ENCODE measurements at places on chromosomes 4 and X.

- DNase-seq = no peak
Observed at GRCh38 chr4:26069218-26069617, 155.2 kb downstream of the SMIM20 start.

- DNase-seq = no peak
Observed at GRCh38 chr4:74473155-74473811, 28.3 kb downstream of the AREG start.

- peak; percentile 1 for DNase-seq
Observed at GRCh38 chrX:120251471-120252011, 929 bp downstream of the ZBTB33 start.

- DNase-seq = no peak
Observed at GRCh38 chr4:99008051-99008450, 12.5 kb downstream of the METAP1 start.

DNA sequence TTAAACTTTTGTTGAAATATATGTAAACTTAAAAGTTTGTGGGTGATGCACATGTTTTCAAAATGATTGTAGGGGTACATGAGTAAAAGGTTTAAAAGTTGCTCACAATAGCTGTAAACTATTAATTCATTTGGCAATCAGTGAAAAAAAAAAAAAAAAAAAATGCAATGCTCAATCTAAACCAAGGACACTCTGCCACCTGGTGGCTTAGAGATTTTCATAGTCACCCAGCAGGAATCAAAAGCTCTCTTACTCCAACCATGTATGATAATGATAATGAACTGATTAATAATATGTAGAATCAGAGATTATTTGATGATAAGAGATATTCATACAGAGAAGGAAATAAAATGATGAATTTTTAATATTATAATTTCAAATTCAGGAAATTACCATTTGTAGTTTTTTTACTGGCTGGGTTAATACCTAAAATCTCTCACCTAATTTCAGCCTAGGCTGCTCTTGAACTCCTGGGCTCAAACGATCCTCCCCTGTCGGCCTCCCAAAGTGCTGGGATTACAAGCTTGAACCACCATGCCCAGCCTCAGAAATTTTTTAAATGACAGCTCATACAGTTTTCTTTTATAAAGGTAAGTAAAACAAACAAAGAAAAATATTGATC lies 46.9 kb upstream of the SLC25A4 start:
- DNase-seq = no peak

DNA sequence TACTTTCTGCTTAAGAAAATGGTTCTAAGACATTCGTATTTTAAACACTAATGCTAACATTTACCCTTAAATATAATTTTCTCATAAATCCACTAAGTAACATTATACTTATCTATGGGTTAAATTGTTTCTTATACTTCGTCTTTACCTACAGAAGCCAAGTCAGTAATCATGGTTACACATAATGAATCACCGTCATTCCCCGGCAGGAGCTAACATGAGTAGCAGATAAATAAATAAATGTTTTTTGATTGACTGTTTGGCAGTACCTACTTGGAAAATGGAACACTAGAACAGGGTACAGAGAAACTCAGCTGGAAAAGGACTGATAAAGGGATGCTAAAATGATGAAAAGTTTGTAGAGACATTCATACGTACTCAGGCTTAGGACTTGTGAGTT lies 430.4 kb downstream of the ACTRT1 start:
- no peak for DNase-seq

DNA sequence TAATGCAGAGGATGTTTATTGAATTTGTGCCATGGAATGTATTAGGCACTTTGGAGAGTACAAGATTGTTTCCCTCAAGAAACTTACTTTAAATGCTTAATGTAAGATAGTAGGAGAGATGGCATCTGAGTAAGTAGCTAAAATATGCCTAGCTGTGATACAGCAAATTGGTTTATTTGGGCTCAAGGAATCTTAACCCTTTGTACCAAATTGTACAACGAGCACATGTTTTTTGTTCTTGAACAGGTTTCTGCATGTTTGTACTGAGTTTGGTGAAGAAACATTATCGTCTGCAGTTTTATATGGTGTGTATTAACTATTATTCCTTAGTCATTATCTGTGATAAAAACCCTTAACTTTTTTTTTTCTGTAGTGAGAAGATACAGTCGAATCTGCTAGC lies 48.6 kb downstream of the CDS1 start:
- no peak for DNase-seq

GRCh38 chr4:94871644-94872305 lies 114.0 kb downstream of the BMPR1B start:
- no peak for DNase-seq

DNA sequence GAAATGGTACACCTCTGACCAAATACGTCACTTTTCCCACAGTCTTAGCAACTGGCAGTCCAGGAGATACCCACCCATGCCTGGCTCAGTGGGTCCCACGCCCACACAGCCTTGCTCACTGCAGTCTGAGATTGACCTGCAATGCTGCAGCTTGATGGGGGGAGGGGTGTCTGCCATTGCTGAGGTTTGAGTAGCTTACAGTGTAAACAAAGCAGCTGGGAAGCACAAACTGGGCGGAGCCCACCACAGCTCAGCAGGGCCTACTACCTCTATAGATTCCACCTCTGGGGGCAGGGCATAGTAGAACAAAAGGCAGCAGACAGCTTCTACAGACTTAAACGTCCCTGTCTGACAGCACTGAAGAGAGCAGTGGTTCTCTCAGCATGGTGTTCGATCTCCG lies 52.7 kb downstream of the AMER1 start:
- DNase-seq = no peak

GRCh38 chr4:14452001-14452400 lies 550.3 kb upstream of the CPEB2 start:
- DNase-seq = no peak

DNA sequence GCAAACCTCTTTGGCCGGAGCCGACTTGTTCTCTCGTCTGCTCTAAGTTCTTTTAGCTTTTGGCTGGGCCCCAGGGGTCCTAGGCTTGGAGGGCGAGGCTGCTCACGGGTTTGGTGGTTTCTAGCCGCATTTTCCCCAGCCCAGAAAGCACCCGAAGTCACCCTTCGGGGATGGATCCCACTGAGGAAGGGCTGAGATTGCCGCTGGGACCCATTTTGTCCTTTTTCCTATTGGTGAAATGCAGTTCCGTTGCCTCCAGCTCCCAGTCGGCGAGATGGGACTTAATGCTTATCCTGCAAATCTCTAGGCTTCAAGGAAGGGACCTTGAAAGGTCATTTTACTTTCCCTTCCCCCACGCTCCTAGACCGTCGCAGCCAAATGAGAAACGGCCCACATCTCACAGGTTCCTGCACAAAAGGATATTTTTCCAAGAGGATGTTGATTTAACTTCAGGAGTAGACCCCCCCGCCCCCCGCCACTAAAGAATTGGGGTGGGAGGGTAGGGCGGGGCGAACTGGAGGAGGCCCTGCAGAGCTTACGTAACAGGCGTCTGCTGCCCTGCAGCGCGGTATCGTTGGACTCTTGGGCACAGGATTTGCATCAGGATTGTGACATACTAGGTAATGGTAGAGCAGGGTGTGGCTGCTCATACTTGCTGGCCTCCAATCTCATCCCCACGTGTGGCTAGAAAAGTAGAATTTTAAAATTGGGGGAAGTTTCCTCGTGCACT lies 564 bp downstream of the PGK1 start:
- DNase-seq = peak; percentile 2

- DNase-seq = no peak
Observed at GRCh38 chrX:135463937-135464336, 42.2 kb downstream of the SMIM10L2A start.

- no peak for DNase-seq
Observed at GRCh38 chr4:140297221-140297570, 76.2 kb upstream of the SCOC start.

DNA sequence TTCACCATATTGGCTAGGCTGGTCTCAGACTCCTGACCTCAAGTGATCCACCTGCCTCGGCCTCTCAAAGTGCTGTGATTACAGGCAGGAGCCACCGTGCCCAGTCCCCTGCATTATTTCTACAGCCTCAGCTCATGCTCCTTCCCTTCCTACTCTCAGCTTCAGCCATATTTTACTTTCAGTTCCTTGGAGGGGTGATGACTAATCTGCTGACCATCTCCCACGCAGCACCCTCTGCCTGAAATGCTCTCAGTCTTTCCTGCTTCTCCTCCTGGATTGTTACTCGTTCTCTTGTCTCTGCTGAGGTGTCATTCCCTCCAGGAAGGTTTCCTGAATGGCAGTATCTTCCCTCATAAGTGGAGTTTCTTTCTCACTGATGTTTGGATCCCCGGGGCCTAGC lies 63.3 kb downstream of the MOSPD2 start:
- no peak for DNase-seq

- no peak for DNase-seq
Observed at GRCh38 chr4:10184041-10184440, 67.4 kb upstream of the WDR1 start.

DNA sequence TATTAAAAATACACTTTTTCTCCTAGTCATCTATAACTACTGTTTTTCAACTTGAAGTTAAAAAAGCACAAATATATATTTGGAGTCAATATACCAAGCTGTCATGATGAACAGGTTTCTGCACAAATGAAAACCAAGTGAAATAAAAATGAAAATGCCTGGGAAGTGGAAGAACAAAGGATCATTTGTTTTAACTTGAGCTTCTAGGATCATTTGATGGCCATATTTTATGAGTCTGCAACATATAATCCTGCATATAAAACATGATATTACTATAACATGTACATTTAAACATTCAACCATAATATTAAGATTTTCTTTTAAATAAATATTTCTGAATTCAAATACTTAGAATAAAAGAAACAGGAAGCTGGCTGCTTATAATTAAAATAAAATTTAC lies 8.5 kb upstream of the ARHGEF38 start:
- DNase-seq = no peak

DNA sequence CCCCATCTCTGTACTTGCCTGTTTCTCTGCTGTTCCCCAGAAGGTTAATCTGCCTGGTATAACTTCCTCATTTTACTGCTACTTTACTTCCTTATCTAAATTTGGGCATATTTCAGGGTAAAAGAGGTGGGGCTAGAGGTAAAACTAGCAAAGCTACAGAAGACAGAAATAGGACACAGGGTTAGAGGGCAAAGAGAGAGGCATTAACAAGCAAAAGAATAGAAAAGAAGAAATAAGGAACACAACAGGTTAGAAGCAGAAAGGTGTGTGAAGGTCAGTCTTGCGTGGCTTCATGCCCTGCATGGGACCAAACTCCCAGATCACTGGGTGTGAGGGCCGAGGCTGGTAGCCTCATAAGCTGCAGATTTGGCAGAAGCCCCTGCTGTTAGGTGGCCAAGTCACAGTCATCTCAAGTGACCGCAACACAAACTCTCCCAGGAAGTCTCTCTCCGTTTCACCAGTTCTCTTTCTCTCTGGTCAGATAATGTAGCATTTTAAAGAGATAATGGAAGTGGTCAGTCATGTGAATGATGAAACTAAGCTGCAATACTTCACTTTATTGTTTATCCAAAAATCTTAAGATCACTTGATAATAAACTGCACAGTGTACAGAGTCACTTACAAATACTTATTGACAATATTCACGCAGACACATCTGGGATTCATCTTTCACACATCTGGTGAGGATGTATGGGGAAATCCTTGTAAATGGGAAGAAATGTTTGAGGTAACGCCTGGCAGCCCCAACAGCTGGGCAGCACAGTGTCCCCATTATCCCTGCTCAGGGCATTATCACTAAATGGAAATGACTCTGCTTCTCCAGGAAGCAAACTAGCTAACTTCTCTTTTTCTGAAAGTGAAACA lies 16.4 kb downstream of the TMEM154 start:
- no peak for DNase-seq

GRCh38 chrX:136255541-136255940 lies 4.3 kb upstream of the MAP7D3 start:
- no peak for DNase-seq

- DNase-seq = no peak
Observed at GRCh38 chrX:19368576-19368975, 24.8 kb downstream of the PDHA1 start.

DNA sequence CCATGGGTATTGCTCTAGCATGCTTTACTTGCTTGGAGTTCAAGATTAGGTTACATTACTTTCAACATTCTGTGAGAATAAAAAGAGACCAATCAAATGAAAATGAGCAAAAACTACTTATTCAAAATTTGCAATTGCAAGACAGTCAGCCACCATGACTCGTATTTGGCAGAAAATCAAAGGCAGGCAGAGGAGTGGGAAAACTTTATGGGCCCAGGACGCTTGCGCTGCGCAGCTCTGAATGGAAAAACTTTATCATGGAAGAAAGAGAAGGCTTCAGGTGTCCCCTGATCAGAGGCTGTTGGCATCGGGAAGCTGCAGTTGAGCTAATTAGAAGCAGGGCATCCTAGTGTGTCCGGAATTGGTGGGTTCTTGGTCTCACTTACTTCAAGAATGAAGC lies 250.6 kb downstream of the USP46 start:
- DNase-seq = no peak

- DNase-seq = no peak
Observed at GRCh38 chr4:77471821-77472495, 133.7 kb upstream of the CXCL13 start.

DNA sequence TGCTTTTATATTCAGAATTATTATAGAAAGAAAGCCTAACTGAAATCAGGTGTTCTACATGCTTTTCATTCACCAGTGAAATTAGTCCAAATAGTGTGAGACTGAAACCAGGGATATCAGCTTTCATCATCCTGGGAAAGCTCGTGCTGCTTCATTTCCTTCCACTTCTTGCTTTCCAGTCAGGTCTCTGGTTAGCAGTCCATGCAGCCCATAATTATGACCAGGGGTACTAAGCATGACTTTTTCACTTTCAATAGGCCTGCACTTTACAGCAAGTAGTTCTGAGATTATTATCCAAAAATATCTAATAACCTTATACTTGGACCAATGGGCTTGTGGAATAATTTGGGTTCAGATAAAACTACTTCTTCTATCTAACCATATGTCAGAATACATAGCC lies 673.2 kb upstream of the MAGEB2 start:
- no peak for DNase-seq

DNA sequence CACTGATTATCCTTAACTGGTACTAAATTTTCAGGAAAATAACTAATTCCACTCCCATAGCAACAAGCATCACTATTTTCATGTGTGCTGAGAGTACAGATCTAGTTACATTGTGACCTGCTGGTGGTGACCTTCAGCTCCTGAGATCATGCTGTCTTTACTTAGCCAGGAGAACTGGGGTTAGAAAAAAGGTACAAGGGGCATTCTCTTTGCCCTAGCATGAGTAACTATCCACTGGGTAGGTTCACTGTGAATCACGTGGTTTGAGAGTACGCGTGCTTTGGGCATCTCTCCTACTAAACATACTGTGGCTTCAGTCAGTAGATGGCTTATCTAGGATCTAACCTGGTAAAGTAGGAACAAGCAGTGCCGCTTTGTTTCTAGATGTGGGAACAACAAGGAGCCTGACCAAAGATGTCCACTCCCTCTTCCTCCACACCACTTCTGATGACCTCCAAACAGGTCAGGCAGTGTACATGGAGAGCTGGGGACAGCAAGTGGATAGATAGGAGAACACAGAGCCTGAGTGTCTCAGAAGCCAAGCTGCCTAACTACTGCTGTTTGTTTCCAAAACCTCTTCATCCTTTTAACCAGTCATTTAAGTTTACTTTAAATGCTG lies 90.2 kb downstream of the CBR4 start:
- DNase-seq = no peak
